ENCODE measurements at places on chromosomes 5 and 9. TPM values are rescaled to one million over a fixed set of nuclear protein-coding genes. Genes with fewer than 3 reads are reported as not detected.

GRCh38 chr5:15500325-15501001 lies 483 bp downstream of the FBXL7 start:
- no peak for DNase-seq

The SPATA6L gene
- not detected for total RNA-seq

The FOXD1 gene
- total RNA-seq: 0.13 TPM

- DNase-seq: peak; percentile 1
These were observed 69.3 kb downstream of the MLLT3 start for GRCh38 chr9:20552874-20553557.

The MPDZ gene
- not detected for total RNA-seq

The NEUROG1 gene
- total RNA-seq: not detected

The ITK gene
- total RNA-seq: 251 TPM

GRCh38 chr9:121954477-121955140 lies 138.5 kb downstream of the TTLL11 start:
- no peak for DNase-seq

The PFN3 gene
- not detected for total RNA-seq

DNA sequence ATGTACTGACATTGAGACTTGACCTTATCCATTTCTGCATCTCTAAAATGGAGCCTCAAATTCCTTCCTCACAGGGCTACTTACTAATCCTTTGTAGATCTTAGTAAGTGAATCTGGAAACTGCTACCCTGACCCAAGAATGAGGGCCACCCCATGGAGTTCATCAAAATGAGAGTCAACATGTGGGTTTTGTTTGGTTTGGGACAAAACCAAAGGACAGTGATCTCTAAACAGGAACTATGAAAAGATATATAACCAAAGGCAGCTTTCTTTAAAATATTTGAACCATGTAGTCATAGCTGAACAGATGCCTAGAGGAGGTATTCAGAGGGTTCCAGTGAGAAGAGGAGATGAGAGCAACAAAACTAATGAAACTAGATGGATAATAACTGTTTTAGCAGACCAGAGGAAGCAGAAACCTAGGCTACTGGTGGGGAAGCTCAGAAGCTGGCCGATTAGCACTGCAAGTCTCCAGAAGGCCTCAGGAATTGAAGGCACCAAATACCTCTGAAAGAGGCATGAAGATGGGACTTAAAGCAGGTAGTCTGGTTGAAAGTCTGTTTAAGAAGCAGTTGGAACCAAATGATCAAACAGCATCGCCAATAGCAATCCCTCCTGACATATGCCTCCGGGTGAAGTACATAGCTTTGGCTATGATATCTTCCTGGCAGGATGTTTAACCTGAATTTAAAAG lies 45.8 kb downstream of the THOC3 start:
- DNase-seq: no peak

GRCh38 chr5:163894645-163895044 lies 389.2 kb downstream of the MAT2B start:
- no peak for DNase-seq

GRCh38 chr9:109604131-109604530 lies 106.0 kb upstream of the PTPN3 start:
- no peak for DNase-seq

DNA sequence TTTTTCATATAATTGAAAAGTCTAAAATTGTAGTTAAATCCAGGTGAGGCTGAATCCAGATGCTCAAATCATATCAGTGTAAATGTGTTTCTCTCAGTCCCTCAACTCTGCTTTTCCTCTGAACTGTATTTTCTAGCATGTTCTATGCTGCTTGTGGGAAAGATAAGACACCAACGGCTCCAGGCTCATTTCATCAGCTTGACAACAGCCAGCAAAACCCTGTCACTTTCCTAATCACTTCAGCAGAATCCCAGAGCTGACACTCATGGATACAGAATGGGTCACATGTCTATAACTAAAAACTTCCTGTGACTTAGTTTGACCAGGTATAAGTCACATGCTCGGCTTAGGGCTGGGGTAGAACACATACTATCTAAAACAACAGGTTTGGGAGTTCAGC lies 179.4 kb upstream of the ADRA1B start:
- DNase-seq: no peak

DNA sequence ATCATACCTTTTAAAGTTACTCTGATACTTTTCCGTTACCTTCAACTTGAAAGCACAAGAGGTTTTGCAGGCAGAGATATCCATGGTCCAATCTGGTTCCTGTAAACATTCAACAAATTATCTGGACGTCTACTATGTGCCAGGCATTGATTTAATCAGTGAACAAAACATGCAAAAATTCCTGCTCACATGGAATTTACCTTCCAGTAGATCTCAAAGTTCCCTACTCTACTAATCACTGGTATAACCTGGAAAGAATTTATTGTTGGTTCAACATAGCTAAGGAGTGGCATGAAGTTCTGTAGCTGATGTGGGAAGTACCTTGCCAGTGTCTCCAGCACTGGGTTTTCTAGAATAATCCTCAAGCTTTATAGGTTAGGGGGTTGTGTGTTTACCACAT lies 9.8 kb downstream of the OCLN start:
- no peak for DNase-seq

- DNase-seq: no peak
These were observed 248.9 kb downstream of the ADAMTSL1 start for GRCh38 chr9:18722882-18723281.

The MCIDAS gene
- 0.10 TPM for total RNA-seq

The LHX3 gene
- total RNA-seq: not detected

GRCh38 chr5:175321927-175322532 lies 122.0 kb downstream of the DRD1 start:
- DNase-seq: no peak

Measured in activated T-helper 1 cell treated with anti-CD3 and anti-CD28 coated beads, Interleukin-12 subunit alpha, Interleukin-12 subunit beta, Interleukin-2, Interleukin-4 antibody, amounts not matched to agents 30 ng/mL and 10 ng/mL and 1 ng/mL, durations not matched to agents 14 hours and 24 hours and 36 hours (primary cell).